GM13977 (cell line): ENCODE measurements at places on chromosomes 7 and 10.

- DNase-seq, result no peak
These were observed 10.5 kb downstream of the TMEM168 start for GRCh38 chr7:112779667-112780066.

- DNase-seq, result no peak
These were observed 539 bp downstream of the PTCD1 start for GRCh38 chr7:99437946-99438572.

DNA sequence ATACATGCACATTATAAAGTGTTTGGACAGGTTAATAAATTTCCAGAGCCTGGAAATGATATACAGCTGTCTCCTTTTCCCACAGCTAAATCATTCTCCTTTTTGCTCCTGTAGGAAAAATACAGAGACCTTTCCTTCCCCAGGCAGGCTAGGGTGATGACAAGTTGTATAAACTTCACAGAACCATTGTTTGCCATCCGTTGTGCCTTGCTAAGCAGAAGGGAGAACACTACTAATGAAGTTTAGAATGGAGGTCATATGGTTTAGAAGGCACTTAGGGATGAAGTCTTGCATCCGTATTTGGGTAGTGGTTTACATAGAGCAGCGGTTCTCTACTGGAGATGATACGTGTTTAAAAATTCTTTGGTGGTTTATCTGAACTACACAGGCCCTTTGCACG lies 46.0 kb downstream of the NAMPT start:
- DNase-seq, result no peak

- no peak for DNase-seq
These were observed 397.0 kb downstream of the CALN1 start for GRCh38 chr7:72015136-72015535.

- no peak for DNase-seq
These were observed 317.3 kb downstream of the ADARB2 start for GRCh38 chr10:1419796-1420610.

DNA sequence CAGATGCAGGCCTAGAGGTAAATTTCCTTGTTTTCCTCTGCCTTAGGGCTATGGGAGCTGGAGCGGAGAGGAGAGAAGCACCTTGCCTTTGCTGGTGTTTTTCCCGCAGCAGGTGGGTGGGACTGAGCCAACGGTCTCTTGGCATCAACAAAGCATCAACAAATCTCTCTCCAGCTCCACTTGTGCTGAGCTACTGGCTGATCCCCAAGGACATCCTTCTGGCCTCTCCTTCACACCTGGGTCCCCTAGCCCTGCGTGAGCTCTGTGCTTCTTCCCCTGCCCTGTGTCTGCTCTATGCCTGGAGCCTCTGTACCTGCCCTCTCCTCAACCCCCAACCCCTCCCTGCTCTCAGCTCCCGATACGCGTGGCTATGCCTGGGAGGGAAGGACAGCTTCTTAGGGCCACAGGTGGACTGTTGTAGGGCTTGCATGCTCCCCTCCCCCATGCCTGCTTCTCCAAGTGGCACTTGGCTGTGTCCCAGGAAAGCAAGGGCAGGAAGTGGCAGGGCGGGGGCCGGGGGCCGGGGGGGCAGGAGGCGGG lies 3.2 kb upstream of the CLDN4 start:
- DNase-seq, result no peak

GRCh38 chr10:126930883-126931503 lies 25.8 kb downstream of the DOCK1 start:
- DNase-seq, result no peak

DNA sequence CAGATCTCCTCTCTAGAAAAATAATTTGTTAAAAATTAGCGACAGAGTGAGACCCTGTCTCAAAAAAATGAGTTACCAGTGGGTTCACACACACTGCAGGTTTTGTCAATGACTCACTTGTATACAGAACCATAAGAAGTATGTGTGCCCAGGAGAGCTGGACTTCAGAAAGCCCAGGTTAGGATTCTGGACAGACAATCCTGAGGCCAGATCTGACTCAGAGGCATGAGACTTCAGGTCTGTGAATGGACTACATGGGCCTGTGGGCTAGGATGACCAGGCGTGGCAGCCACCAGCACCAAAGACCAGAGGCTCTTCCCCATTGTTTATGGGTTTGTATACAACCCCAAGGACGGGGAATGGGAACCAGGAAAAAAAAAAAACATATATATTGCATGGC lies 9.3 kb upstream of the ZNF438 start:
- no peak for DNase-seq

DNA sequence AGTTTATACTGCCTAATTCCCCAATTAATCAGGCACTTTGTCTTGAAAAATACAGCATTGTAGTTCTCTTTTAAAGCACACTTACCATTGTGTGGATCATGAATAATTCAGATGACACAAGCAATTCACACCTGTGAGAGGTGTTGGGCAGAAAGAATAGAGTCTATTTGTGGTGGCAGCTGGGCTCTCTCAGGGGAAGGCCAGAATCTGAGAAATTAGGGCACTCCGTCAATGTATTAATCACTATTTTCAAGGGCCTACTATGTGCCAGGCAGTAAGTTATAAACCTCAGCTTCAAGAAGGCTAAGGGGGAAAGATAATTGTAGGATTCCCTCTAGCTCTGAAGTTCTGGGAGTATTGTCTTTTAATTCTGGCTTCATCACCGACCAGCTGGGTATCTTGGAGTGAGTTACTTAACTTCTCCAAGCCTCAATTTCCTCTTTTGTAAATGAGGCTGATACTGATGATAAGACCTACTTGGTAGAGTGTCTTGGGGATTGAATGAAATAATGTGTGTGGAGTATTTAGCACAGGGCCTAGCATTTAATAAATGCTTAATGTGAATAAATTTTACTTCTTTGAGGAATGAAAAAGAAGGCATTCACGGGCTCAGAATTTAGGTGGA lies 2.5 kb downstream of the CHN2 start:
- no peak for DNase-seq
